ENCODE measurements at places on chromosomes 11 and 22.

GRCh38 chr22:39437791-39438704, 18.8 kb upstream of the MGAT3 start:
- no peak for DNase-seq

GRCh38 chr11:71245601-71246391, 6.6 kb downstream of the SHANK2 start:
- no peak for DNase-seq

- no peak for DNase-seq
Measured at GRCh38 chr11:1832211-1832919, 2.4 kb upstream of the SYT8 start.

- DNase-seq: no peak
Measured at GRCh38 chr11:92475316-92475715, 250.7 kb downstream of the FAT3 start.

- no peak for DNase-seq
Measured at GRCh38 chr22:24731761-24732160, 42.8 kb downstream of the PIWIL3 start.

DNA sequence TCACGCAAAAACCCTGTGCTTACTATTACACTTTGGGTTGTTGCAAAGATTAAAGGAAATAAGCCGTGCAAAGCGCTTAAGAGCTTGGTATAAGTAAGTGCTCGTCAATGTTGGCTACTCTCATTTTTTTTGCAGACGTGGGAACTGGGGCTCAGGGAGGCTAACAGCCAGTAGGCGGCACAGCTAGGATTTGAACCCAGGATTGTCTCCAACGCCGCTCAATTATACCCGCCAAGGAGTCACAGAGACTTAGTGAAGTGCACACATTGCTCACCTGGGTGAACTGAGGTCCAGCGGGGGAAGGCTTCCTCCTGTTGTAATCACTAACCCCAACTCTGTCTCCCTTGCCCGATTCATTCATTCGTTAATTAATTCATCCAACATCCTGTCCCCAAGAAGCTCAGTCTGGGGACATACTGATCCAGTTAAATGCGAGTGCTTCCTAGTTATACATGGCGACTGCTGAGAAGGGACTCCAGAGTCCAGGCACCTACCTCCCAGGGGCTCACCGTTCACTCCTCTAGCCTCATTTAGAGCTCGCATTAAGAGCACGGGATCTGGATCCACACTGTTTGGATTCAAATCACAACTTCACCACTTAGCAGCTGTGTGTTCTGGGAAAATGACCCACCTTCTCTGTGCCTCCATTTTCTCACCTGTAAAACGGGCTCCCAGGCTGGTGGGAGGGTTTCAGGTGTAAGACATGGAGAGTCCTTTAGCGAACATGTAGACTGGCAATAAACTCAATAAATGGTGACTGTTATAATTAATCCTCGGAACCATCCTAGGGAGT, 838 bp upstream of the MTFP1 start:
- no peak for DNase-seq

DNA sequence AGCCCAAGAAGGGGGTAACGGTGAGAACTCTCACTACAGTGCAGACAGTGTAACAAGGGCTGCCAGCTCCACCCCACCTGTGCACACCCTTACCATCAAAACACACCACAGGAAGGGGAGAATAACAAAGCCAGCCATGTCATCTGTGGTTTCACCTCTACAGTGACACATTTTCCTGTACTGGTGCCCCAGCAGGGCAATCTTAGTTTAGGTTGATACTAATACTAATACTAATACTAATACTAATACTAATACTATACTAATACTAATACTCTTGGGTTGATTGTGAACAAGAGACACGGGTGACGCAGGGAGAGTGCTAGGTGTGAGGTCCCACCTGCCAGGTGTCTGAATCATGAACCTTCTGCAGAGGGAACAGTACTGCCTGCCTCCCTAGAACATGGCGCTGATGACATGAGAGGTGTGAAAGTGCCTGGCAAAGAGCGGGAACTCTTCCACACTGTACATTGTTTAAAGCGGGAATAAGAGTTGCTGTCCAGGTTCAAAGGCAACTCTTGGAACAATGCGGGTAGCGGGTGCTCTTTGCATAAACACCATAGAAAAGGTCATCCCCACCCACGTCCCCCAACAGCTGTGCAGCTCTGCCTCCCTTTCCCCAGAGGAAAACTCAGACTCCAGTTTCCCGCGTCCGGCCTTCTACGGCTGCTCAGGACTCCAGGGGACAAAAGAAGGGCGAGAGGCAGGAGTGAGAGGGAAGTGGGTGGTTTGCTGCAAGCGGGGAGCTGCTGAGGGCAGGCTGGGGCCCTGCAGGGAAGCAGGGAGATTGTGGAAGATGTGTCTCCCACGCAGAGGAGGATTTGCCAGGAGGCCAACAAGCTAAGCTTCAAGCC, 25.0 kb upstream of the TMPRSS4 start:
- DNase-seq: no peak

GRCh38 chr11:116310698-116311097, 462.1 kb downstream of the BUD13 start:
- no peak for DNase-seq

GRCh38 chr22:20602609-20603164, 95.3 kb downstream of the MED15 start:
- DNase-seq: no peak

- DNase-seq: no peak
Measured at GRCh38 chr22:40302149-40302548, 44.2 kb upstream of the ADSL start.

DNA sequence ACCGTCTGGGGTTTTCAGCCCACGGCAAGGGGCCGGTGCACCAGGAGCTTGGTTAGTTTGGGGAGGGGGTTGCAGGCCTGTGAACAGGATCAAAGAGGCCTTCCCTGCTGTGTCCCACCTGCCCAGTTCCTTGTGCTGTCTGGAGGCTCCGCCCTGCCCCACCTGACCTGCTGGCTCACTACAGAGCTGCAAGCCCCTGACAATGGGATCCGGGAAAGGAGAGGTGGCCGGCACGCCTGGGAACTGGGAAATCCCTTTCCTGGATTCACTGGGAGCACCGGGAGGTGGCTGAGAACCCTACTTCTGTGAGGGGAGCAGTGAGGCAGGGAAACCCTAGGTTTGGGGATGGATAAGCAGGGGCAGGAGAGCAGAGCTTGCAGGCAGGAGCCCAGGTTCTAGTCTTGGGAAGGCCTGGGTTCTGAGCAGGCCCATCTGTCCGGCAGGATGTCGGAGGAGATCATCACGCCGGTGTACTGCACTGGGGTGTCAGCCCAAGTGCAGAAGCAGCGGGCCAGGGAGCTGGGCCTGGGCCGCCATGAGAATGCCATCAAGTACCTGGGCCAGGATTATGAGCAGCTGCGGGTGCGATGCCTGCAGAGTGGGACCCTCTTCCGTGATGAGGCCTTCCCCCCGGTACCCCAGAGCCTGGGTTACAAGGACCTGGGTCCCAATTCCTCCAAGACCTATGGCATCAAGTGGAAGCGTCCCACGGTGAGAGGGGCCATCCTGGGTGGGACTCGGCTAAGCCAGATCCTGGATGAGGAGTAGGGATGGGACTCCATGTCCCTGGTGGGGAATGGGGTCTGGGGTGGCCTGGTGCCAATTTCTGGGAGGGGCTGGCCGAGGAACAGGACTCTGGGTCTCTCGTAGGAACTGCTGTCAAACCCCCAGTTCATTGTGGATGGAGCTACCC, 786 bp downstream of the CAPN1 start:
- no peak for DNase-seq

DNA sequence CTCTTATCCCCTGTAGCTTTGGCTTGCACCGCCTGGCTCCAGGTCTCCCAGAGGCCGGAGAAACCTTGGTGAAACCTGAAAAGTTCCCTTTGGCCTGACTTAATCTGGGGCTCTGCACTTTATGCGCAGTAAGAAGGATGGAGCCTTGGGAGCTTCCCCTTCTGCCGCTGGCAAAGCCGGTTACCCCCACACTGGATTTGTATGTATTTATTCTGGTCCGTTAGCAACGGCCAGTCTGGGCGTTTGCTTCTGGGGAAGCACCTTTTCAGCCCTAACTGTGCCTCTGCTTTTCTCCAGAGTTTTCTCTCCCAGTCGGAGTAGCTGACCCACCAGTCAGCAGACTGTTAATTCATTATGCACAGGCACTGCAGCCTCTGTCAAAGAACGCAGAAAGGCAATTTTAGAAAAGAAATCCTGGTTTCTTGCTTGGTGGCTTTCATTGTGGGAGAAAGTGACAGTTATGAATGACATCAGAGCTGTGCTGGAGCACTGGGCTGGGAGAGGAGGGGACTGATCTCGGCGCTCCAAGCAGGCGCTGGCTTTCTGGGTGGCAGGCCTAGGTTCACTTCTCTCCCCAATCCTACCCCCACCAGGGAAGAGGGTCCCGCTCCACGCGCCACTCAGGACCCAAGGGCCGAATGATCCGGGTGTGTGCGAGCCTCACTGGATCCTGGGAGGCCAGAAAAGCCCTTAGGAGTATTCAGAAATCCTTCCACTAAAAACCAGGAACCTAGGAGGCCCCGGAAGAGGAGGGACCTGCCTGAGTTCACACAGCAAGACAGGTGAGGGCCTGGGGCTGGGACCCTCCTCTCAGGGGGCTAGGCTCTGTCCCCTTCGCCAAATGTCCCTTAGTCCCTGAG, 70.2 kb downstream of the RTL6 start:
- DNase-seq: no peak

GRCh38 chr11:131906963-131907362, 536.5 kb downstream of the NTM start:
- no peak for DNase-seq
